ENCODE measurements at places on chromosomes 16 and 17. TPM values are rescaled to one million over a fixed set of nuclear protein-coding genes. Genes with fewer than 3 reads are reported as not detected.

The CCL16 gene
- total RNA-seq, result not detected

DNA sequence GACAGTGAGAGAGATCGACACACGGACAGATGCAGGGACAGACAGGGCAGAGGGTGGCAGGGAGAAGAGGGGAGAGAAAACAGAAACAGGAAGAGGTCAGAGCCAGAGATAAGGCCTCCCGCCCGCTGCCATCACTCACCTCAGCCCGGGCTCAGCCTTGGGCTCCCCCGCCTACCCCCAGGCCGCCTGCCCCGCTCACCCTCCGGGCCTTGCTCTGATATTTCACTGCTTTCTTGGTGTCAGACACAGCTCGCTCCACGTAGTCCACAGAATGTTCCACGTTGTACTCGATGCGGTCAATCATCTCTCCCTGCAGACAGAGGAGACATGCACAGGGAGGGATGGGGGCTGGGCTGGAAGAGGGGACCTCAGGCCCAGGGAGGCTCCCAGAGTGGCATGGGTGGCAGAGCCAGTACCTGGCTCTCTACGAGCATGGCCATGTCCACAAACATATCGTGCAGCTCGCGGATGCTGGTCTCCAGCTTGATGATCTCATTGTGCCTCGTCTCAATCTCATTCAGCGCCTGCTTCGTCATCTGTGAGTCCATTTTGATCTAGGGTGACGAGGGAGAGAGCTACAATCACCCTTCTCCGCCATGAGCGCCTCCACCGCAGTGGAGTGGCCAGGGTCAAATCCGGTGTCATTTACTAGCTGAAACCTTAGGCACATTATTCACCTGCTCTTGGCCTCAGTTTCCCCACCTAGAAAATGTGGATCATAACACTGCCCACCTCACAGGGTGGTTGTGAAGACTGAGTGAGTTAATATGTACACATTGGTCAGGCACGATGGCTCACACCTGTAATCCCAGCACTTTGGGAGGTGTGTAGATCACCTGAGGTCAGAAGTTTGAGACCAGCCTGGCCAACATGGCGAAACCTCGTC is 8.2 kb downstream of the HSD3B7 start:
- H3K27me3 ChIP-seq, result no peaks in the 10 kb centered on the region
- no peaks in the 10 kb centered on the region for H3K36me3 ChIP-seq
- H3K27ac ChIP-seq, result no peak overlapping the region
- H3K4me1 ChIP-seq, result peaks cover 11% of the 10 kb centered on the region
- DNase-seq, result no peak

The KRT33A gene
- total RNA-seq, result not detected

GRCh38 chr16:73483934-73484711 is 436.2 kb upstream of the ZFHX3 start:
- H3K27me3 ChIP-seq, result no peaks in the 10 kb centered on the region
- H3K27ac ChIP-seq, result no peak overlapping the region
- no peak overlapping the region for H3K4me3 ChIP-seq
- DNase-seq, result no peak

The TMC5 gene
- total RNA-seq, result not detected

DNA sequence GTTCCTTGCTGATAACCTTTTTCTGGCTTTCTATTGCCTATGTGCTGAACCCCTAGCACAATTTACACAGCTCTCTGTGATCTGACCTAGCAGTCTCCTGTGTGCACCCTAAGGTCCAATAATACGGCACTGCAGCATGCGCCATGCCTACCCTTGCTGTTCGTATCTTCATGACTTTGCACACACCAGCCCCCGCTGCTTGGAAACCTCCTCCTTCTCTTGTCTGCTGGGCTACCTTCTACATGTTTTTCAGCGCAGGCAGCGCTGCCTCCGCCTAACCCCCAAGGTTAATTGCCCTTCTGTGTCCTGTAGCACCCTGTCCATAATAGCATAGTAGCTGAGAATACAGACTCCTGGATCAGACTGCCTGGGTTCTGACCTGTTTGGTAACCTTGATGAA is 1.4 kb downstream of the STARD3 start:
- peak overlapping the region; percentile 92 for H3K27ac ChIP-seq
- H3K4me1 ChIP-seq, result peaks cover 50% of the 10 kb centered on the region
- peak overlapping the region; percentile 86 for H3K4me3 ChIP-seq

DNA sequence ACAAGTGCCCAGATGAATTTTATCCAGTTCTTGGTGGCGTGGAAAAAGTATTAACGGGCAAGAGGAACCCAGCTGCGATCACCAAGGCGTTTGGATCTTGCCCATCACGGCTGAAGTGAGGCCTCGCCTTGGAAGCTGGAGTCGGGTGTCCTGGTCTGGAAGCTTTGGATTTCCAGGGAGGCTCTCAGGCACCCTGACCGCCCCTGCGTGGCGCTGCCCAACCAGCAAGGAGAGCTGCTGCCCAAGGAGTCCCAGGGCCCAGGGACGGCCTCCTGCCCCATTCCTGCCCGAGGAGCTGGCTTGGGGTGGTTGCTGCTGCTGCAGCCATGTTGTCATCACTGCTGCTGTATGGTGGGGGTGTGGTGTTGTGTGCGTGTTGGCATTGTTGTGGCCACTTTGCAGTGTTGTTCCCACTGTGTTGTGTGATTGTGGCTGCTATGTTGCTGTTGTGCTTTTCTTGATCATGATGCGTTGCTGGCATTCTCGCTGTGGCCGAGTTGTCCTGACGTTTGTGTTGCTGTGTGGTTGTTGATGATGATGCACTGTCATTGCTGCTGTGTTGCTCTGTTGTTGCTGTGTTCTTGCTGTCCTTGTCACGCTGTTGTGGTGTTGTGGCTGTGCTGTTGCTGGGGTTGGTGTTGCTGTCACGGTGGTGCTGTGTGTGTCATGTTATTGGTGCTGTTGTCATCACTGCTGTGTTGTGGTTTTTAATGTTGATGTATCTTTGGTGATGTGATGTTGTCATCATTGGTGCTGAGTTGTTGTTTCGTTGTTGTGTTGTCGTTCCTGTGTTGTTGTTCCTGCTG is 318.8 kb downstream of the C16orf95 start:
- H3K27ac ChIP-seq, result no peak overlapping the region
- no peaks in the 10 kb centered on the region for H3K4me1 ChIP-seq
- no peak overlapping the region for H3K4me3 ChIP-seq
- no peaks in the 10 kb centered on the region for H3K27me3 ChIP-seq
- no peaks in the 10 kb centered on the region for H3K36me3 ChIP-seq
- no peak for DNase-seq

DNA sequence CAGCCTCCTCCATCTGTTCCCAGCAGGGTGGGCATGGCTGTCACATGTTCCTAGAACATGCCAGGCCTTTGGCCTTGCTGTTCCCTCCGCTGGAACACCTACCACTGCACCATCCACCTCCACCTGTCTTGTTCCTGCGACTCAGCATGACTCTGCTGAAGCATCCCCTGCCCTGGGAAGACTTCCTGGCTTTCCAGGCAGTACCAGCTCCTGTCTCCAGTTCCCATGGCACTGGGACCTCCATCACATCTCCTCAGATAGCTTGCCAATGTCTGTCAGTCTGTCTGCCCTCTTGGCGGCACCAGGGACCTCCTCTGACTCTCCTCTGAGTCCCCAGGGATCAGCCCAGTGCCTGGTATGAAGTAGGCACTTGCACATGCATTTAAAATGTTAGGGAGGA is 15.7 kb downstream of the PDP2 start:
- H3K27ac ChIP-seq, result no peak overlapping the region
- DNase-seq, result no peak
- no peak overlapping the region for H3K4me3 ChIP-seq
- H3K27me3 ChIP-seq, result no peaks in the 10 kb centered on the region
